ENCODE measurements at places on chromosomes 5 and 9.

DNA sequence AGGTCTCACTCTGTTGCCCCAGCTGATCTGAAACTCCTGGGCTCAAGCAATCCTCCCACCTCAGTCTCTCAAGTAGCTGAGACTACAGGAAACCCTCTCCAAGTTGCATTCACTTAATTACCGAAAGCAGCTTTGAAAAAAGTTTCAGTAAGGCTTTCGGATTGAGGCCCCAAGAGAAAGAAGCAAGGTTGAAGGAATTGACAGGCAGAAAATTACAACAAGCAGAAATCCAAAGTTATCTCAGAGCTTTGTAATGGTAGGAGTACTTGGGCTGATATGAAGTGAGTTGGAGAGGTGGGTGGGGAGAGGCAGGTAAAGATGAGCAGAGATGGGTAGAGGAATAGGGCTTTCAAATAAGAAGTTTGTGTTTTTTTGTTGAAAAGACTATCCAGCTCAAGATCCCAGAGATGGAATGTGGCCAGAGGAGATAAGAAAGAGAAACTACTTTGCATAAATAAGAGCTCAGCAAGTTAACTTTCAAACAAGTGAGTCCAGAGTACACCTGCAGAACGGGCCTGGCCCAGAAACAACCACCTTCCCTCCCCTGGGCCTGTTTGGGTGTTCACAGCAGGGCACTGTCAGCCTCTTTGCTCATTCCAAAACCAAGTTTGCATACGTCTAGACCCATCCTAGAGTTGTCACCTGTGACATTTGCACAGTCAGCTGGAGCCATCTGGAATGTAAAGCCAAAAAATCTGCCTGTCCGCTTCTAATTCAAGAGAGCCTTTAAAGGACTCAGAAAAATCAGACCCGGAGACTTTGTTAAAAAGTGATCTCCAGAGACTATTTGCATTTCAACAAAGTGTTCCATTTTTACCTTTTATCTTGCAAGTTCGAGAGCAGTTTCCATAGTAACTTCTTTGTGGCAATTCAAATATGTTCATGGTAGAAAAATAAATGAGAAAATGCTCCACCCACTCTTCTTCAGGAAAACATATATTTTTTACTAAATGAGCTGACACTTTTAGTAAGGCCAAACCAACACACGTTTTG lies 2.2 kb upstream of the CLINT1 start:
- no peak for DNase-seq

- no peak for DNase-seq
These were observed 215.7 kb downstream of the SEMA6A start for GRCh38 chr5:116358911-116359418.

GRCh38 chr9:129781981-129782380 lies 21.0 kb upstream of the TOR1B start:
- no peak for DNase-seq

- no peak for DNase-seq
These were observed 124.3 kb downstream of the COL23A1 start for GRCh38 chr5:178465861-178466288.

- DNase-seq, result no peak
These were observed 906.1 kb upstream of the CDH9 start for GRCh38 chr5:27944471-27944870.
